HTR-8/SVneo (cell line): ENCODE measurements at places on chromosomes 2 and 18.

- DNase-seq, result no peak
These were observed 713.1 kb downstream of the CBLN2 start for GRCh38 chr18:71831039-71831438.

DNA sequence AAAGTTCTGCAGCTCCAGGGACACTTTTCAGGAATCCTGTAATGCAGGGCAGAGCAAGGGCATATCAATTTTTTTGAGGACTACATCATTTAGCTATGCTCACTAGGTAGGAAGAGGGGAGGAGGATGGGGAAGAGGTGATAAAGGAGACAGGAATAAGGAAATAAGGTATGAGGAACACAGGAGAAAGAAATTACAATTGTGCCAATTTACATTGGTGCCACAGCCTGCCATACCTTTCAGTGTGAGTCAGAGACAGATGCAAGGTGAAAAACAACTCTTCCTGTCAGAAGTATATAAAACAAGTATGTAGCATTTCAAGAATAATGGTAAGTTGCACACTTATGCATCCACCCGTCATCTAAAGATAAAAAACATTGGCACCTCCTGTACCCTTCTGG is 5.4 kb upstream of the MRPS9 start:
- no peak for DNase-seq

DNA sequence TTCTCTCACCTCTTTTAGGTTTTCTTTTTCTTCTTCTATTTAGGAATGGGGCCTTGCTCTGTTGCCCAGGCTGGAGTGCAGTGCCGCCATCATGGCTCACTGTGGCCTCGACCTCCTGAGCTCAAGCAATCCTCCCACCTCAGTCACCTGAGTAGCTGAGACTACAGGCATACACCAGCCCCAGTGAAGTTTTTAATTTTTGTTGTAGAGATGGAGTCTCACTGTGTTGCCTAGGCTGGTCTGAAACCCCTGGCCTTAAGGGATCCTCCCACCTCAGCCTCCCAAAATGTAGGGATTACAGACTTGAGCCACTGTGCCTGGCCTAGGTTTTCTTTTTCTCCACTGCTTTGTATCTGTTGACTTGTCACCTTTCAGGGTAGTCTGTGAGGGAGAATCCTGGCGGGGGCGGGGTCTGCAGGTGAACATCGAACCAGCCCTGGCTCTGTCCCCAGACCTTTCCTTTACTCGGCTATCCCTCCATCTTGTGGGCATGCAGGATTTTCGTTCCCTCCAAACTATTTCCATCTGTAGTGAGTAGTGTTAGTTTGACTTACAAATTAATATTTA is 21.7 kb downstream of the NCK2 start:
- DNase-seq, result no peak

- DNase-seq, result no peak
These were observed 42.9 kb downstream of the EIPR1 start for GRCh38 chr2:3334392-3335345.

DNA sequence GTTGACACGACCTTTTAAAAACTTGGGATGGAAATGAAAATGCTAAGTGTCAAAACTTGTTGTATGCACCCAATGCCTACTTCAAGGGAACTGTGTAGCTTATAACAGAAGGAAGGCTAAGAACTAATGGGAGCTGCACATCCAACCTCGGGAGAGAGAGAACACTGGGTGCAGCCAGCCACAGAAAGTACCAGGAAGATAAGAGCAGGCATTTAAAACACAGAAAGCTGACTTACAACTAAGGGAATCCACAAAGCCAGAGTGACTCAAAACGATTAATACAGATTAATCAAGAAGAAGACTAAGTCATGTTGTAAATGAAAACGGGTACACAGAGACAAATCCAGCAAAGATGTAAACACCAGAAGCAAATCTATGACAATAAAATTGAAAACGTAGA is 113.4 kb downstream of the HDAC4 start:
- no peak for DNase-seq

- DNase-seq, result no peak
These were observed 9.5 kb downstream of the SLC1A4 start for GRCh38 chr2:64998658-64999061.

DNA sequence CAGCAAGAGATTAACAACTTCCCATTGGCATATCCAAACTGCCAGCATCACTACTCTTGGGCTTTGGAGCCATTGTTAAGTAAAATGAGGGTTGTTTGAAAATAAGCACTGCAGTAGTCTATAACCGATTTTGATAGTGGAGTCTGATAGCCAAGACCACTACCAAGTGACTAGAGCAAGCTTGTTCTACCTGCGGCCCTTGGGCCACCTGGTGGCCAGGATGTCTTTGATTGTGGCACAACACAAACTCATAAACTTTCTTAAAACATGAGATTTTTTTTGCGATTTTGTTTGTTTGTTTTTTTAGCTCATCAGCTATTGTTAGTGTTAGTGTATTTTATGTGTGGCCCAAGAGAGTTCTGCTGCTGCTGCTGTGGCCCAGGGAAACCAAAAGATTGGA is 11.0 kb downstream of the UBE2E3 start:
- DNase-seq, result no peak

DNA sequence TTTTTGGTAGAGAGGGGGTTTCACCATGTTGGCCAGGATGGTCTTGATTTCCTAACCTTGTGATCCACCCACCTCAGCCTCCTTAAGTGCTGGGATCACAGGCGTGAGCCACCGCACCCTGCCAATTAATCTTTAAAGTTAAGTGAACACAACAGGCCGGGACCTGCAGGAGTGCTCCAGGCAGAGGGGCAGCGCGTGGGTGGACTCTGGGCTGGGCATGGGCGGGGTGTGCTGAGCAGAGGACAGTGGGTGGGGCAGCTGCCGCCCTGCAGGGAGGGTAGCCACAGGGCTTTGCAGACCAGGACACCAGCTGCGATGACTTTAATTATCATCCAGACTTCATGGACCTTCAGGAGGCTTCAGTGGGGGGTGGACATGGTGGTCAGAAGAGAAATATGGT is 8.8 kb upstream of the GPR148 start:
- no peak for DNase-seq

DNA sequence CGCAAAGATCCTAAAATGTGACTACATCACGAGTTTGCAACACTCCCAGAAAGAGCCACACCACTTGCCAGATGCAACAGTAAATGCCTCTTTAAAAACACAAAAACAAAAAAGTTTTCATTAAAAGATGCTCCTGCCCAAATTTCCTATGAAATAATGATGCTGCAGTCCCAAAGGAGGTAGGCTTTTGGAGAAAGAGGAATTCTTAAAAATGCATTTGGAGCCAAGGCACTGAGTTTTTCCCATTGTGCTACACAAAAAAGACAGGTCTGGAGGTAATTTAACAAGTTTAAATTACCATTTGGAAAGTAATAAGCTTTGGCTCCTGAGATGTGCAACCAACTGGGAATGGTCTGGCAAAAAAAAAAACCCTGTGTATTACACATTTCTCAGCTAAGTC is 145.0 kb downstream of the PID1 start:
- DNase-seq, result no peak

DNA sequence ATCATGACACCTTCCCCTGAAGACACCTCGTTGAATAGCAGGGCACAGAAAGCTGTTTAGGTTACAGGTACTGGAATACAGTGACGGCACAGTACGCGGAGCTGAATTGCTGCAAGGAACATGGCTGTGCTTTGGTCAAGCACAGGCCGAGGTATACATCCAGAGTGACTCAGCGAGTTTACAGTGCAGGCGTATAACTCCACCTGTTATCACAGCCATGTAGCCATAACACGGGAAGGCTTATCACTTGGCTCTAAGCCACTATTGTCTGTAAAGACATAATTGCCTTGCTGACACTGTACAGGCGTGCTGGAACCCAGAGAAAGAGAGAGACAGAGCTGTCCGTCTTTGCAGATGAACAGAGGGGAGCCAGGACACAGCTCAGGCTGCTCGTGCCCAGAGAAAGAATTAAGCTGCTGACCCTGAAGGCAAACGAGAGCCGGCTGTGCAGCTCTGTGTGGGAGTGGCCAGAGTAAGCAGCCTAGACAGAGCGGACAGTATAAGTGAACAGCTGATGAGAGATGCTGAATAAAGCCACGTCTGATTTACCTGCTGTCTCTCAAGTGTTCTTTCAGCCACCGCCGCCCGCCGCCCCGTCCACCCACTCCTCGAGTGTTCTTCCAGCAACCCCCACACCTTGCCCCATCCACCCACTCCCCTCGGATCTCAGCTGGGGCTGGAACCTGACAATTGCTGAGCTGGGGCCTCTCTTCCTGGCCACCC is 87.3 kb upstream of the PPP1CB start:
- no peak for DNase-seq

DNA sequence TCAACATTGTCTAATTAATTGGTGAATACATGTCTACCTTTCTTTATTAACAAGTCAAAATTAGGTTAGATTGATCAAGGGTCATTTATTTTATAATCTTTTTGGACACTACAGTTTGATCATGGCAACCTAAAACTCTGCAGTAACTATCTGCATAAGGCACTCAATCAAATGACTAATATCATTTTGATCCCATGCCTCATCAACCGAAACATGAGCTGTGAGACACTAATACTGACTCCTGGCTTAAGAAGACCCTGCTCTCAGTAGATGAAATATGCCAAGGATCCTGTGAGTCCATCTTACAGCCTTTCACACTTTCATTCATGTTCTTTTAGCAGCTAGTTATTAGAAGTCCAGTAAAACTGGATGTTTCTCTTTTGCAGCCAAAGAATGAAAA is 169.4 kb upstream of the CAVIN2 start:
- peak; percentile 30 for DNase-seq

DNA sequence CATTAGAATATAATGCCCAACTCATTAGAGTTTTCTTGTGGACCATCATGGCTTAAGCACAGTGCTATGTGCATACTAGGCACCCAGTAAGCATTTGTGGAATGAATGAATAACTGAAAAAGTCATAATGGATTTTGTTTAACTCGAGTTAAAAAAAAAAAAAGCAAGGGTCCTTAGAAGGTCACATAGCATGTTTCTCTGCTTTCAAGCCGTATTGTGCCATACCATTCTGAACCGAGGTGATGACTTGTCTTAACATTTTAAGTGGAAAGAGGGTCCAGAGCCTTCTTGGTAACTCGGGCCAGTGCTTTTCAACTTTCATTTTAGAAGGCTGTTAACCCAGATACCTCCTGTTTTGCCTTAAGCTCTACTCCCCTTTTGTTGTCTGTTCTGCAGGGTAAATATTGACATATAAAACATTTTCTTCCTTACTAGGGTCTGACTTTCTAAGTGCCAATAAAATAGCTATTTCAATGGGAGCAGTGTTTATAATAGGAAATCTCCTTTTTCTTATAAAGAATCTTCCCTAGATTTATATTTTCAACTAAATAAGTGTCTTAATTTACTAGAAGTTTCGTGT is 787 bp upstream of the ADGRF3 start:
- no peak for DNase-seq

DNA sequence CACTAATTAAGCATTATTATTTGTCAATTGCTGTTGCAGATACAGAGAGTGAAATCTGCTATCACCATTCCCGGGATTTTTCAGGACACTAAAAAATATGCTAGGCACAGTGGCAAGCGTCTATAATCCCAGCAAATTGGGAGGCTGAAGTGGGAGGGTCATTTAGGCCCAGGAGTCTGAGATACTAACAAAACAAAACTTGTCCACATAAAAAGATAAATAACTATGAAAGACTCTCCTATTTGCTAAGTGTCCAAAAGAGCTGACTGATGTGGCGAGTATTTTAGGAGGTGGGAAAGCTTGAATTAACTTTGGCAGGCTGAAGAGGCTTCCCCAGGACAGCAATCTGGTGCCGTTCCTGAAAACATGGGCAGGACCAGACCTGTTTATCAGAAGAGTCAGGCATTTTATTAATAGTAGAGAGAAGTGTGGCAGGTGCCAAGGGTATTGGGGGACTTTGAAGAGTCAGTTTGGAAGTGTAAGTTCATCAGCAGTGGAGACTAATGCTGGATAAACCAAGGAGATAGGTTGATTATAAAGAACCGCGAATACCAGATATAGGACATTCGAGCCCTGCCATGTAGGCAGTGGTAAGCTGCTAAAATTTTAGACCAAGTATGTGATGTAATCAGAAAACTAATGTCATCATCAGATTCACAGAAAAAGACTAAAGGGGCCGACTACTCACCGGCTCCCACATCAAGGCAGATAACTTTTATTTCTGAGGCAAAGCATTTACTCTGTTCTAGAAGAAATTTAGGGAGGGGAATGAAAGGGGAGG is 201.8 kb downstream of the EPHA4 start:
- DNase-seq, result no peak

DNA sequence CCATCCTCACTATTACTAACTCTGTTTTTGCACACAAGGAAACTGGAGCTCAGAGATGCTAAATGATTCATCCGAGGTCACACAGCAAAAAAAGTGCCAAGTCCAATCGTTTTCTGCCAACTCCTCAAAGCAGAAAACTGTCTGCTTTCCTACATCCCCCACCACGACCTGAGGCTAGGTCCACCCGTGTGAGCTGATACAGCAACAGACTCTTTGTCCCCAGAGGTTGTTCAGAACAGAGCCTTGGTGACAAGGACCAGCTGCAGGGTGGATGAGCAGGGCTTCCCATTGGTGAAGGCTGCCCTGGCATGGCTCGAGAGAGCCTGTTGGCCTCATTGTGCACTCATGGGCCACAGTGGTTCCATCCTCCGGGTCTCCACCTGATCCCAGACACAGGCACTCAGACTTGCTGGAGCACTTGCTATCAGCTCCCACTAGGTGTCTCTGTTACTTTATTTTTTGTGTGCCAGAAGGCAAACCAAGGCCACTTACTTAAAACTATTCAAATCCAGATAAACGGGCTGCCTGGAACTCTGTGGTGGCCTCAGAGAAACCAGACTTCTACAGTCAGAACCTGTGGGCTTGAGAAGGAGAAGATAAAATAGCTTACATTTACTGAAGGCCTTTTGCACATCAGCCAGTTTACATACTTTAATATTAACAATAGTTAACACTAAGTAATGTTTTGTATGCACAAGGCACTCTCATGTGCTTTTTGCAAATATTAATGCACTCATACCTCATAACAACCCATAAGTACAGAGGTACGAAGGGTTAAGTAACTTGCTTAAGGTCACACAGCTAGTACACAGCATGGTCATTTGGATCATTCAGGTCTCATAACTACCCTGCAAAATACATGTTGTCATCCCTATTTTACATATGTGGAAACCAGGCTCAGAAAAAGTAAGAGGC is 62.9 kb upstream of the CTIF start:
- DNase-seq, result peak; percentile 58

DNA sequence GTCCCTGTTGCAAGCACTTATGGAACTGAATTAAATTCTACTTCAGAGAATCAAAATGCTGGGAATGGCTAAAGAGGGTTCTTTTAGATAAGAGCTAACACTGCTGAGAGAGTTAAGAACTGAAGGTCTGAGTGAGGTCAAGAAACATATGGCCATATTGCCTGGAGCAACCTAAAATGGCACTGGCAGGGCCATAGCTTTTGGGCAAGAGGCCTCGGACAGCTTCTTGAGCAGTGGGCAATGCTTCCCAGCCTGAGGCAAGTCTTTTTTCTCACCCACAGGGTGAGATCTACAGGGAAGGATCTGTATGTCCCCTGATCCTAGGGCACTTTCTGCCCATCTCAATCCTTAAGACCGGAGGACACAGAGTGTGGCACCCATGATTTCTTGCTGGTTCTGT is 244.6 kb upstream of the NT5C1B start:
- DNase-seq, result no peak

- no peak for DNase-seq
These were observed 475.0 kb upstream of the POU3F3 start for GRCh38 chr2:104378853-104379374.
